ENCODE measurements at places on chromosomes 5 and 9.

- no peak for DNase-seq
Measured at GRCh38 chr5:167358868-167359492, 932.5 kb upstream of the WWC1 start.

DNA sequence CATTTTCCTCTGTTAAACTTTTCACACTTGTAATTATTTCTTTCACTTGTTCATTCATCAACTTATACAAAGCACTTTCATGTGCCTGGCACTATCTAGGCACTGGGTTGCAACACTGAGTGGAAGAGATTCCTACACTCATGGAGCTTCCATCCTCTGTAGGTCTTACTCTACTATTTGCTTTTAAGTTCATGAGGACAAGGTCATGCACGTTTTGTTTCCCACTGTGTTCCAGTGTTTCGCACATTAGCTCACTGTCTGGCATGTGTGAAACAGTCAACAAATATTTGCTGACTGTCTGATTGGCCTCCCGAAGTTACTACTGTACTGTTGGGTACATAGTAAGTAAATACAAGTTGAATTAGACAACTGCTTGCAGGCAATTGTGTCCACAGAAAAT lies 87.9 kb upstream of the IFNK start:
- DNase-seq: no peak

GRCh38 chr5:89932771-89933181 lies 476.8 kb downstream of the CETN3 start:
- DNase-seq: no peak

- DNase-seq: no peak
Measured at GRCh38 chr5:147832541-147832940, 1.1 kb upstream of the SPINK1 start.

- no peak for DNase-seq
Measured at GRCh38 chr5:113195251-113195650, 218.7 kb downstream of the DCP2 start.

Measured in iris pigment epithelial cell (primary cell).